ENCODE measurements at places on chromosomes 7 and 10.
A peak's percentile ranks its signal among the peaks of the same experiment; 100 is the strongest.

- DNase-seq: no peak
Observed at GRCh38 chr10:108598831-108599230, 1324.5 kb downstream of the XPNPEP1 start.

- no peak for DNase-seq
Observed at GRCh38 chr10:110488332-110488681, 9.4 kb upstream of the DUSP5 start.

GRCh38 chr7:133650069-133650468 is 397.2 kb downstream of the EXOC4 start:
- DNase-seq: no peak

- DNase-seq: no peak
Observed at GRCh38 chr10:128300290-128300824, 174.1 kb upstream of the MKI67 start.

DNA sequence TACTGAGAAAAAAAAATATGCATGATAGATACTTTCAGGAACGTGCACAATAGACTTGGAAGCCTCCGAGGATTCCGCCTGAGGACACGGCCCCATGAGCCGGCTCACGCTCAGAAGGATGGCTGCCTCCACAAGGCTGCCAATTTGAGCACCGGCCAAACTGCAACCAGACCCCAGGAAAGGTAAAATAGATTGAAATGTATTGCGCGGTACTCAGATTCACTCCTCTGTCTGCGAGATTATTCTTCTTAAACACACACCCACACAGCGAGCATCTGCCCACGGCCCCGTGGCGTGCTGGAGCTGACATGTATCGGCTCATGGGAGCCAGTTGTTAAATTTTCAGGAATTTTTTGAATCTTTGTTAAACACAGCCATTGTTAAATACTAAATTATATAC is 653.2 kb upstream of the MKI67 start:
- no peak for DNase-seq

GRCh38 chr7:85341973-85342372 is 155.1 kb upstream of the SEMA3D start:
- DNase-seq: no peak

- peak; percentile 89 for DNase-seq
Observed at GRCh38 chr10:6401558-6402348, 178.3 kb downstream of the PRKCQ start.

GRCh38 chr10:33897291-33897752 is 562.9 kb upstream of the NRP1 start:
- no peak for DNase-seq

DNA sequence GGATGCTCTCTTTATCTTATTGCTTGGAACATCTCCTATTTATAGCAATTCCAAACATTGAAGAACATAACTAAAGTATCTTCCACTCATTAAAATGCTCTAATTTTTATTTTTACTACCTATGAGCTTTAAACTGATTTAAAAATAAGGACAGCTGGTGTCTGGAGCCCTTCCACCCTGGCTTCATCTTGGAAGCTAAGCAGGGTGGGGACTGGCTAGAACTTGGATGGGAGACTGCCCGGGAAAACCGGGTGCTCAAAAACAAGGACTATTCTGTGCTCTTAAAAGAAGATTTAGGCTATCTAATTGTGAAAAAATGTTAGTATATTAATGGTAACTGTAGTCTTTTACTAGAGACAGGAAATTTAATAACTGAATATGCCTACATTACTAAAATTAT is 69.2 kb downstream of the ARMC3 start:
- DNase-seq: peak; percentile 34

- DNase-seq: no peak
Observed at GRCh38 chr10:126872768-126873167, 32.5 kb upstream of the DOCK1 start.

DNA sequence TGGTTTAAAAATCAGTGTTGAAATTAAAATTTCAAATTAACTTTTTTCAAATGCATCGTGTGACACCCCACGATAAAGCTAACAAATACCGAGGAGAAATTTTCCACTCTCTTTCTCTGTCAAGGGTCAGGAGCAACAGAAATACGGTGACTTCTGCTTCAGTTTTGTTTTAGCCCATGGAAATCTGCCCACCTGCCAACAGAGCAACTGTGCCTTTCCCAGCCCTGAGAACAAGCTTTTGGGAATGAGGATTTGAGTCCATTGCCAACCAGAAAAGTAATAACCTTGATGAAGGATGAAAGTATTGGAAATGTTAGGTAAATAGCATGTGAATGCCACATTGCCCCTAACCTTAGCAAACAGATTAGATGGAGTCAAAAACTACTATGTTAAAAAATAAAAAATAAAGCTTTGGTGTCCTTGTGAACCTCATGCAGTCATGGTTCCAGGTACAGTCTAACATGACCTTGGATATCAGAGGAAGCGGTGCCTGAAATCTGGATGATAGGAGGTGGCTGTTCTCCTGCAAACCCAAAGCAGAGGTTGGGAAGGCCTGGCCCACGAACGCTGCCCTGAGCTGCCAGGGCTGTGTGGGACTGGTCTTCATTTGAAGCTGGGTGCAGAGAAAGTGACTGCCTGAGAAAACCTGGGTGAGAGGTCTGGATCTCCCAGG is 296.8 kb downstream of the ELMO1 start:
- no peak for DNase-seq

GRCh38 chr7:127194571-127194970 is 58.2 kb downstream of the GRM8 start:
- no peak for DNase-seq

DNA sequence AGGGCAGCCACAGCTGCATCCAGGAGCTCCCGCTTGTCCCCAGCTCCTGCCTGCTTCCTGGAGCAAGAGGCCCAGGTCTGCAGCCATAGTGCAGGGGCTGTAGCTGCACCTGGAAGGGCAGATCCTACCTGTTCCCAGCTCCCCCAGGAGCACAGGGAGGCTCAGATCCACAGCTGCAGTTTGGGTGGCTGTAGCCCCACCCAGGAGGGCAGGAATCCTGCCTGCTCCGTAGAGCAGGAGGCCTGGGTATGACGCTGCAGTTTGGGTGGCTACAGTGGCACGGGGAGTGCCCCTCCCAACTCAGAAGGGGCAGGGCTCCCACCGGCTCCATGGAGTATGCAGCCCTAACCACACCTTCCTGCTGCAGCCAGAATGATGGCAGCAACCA is 26.7 kb upstream of the CDCA7L start:
- DNase-seq: no peak

GRCh38 chr10:6128591-6129251 is 39.9 kb downstream of the RBM17 start:
- no peak for DNase-seq

DNA sequence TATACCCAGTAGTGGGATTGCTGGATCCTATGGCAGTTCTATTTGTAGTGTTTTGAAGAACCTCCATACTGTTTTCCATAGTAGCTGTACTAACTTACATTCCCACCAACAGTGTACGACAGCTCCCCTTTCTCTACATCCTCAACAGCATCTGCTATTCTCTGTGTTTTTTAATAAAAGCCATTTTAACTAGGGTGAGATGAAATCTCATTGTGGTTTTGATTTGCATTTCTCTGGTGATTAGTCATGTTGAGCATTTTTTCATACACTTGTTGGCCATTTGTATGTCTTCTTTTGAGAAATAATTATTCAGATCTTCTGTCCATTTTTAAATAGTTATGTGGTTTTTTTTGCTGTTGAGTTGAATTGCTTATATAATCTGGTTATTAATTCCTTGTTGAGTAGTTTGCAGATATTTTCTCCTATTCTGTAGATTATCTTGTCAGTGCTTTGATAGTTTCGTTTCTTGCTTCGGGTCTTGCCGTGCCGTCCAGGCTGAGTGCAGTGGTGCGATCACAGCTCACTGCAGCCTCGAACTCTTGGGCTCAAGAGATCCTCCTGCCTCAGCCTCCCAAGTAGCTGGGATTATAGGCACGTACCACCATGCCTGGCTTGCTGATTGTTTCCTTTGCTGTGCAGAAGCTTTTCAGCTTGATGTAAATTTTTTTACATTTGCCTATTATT is 12.0 kb downstream of the MTG1 start:
- DNase-seq: no peak

GRCh38 chr7:17682586-17682985 is 257.7 kb downstream of the SNX13 start:
- DNase-seq: no peak

DNA sequence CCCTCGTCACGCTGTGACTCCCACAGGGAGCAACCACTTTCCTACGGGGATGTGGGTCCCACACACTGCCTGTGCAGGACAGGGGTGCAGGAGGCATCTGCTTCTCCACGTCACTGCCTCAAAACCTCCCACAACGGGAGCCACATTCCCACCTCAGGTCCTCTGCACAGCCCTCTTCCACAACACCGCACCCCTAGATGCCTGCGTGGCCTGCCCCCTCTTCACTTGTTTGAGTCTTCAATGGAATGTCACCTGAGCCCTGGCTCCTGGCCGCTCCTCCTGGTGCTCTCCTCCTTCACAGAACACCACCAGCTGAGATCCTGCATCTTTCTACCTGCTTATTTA is 73.6 kb downstream of the MAD1L1 start:
- DNase-seq: no peak
